ENCODE measurements at places on chromosomes 6 and 20.

DNA sequence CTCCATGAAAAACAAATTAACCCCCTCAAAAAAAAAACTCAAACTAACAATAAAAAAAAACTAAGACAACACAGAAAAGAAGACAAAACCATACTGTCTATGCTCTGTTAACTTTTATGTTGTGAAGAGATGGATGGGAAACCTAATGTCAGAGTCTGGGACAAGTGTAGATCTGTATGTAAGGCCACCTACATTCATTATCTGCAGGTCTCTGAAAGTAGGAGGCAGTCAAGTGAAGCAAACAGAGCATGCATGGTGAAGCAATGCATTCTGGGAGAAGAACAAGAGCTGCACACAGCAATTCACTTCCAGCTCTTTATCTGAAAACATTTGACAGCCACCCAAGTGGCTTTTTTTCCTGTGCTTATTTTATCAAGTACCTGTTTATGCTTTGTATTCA lies 452.0 kb downstream of the EPHA7 start:
- no peak for DNase-seq

DNA sequence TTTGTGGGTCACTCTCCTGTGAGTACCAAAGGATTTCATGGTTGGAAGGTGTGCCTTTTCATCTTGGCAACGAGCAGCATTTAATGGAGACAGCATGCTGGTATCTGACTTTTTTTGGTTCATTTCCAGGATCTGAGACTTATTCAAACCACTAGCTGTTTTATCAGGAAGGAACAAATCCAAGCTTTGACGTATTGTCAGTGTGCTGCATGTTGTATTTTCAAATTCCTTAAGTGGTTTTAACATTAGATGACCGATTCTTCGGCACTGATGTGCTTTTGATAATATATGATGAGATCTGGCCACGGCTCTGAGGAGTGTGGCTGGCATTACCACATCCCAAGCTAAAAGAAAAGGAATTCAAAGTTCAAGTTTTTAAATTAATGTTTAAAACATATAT lies 6.4 kb downstream of the RMND1 start:
- no peak for DNase-seq

GRCh38 chr20:44401770-44402390 lies 46.4 kb downstream of the HNF4A start:
- no peak for DNase-seq

GRCh38 chr6:105907991-105908390 lies 178.1 kb upstream of the PRDM1 start:
- no peak for DNase-seq

- peak; percentile 33 for DNase-seq
These were observed 35.3 kb upstream of the CCND3 start for GRCh38 chr6:41976794-41977484.

DNA sequence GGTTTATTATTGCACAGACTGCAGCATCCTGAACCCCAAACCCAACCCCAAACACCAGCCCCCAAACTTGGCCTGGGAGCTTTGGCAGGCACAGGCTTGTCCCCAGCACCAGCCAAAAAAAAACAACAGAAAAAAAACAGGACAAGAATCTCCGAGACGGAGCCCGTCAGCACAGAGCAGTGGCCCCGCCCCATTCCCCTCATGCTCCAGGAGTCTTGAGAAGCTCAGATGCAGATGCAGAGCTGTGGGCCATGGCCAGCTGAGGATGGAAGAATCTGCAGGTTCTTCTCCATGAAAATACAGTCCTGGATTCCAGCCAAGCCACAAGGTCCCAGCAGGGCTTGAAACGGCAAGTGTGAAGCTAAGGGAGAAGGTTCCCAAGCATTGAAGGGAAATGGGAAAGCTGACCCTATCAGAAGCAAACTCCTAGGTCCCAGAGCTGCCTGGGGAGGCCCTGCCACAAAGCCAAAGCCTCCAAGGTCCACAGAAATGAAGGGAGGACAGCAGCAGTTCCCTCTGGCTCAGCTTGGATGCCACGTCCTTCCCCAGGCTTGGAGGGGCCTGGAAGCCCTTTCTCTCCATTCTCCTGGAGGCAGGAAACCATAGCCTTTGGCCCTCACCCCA lies 75.2 kb downstream of the JPH2 start:
- no peak for DNase-seq

DNA sequence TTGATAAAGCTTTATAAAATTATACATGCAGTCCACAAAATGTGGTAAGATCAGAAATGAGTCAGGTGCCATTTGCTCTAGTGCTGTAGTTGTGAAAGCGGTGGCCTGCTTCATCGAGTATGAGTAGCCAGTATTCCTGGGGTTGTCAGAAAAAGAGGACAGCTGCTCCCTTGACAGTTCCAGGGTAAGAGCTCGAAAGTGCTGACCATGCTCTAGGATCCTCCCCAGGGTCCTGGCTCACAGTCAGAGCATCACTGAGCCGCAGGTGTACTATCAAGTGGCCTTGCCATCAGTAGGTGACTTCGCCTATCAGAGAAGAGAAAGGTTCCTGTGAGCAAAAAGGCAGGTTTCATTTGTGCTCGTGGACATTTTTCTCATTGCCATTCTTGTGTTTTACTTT lies 3.6 kb downstream of the BTBD3 start:
- no peak for DNase-seq

- DNase-seq, result no peak
These were observed 60.0 kb downstream of the FYN start for GRCh38 chr6:111813237-111813636.

DNA sequence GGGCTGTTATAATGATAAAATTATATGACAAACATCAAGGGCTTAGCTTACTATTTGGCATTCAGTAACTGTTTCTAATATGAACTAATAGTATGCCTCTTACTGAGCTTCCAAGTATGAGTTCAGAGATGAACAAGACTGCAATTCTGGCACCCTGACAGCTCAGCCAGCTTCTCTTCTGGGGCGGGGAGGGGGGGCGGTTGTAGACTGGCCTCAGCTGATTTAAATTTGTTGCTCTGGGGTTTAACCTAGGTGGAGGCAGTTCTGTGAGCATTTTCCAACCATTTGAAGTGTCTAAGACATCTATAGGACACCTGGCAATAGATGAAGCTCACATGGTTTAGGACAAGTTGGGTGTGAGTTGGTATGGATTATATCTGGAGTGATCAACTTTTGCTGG lies 401.9 kb downstream of the QKI start:
- no peak for DNase-seq

DNA sequence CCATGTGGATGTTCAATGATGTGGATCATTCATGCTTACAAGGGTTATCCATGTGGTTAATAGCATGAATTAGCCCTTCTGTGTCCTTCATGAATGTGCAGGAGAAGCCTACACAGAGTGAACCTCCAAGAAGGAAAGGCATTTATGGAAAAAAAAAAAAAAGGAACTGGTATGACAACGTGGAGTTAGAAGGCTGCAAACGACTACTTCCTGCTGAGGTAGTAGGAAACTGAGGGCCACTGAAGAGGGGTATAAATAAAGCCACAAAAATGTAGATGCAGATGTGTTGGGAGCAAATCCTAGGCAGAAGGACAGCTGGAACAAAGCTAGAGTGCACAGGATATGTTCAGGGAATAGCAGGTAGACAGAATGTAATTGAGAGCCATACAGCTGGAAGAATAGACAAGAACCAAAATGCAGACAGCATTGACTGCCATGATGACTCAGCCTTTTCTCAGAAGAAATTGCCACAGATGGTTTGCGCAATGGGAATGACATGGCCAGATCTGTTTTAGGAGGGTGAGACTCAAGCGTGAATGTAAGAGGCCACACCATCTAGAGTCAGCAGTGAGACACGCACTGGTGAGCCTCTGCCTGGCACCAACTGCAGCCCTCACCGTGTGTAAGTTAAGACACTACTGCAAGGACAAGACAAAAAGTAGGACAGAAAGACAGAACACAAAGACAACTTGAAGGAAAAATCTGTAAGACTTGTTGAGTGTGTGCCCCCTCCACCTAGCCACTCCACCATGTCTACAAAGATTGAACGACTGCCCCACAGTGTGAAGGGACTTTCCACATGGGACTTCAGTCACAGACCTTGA lies 79.8 kb downstream of the KIF13A start:
- no peak for DNase-seq

DNA sequence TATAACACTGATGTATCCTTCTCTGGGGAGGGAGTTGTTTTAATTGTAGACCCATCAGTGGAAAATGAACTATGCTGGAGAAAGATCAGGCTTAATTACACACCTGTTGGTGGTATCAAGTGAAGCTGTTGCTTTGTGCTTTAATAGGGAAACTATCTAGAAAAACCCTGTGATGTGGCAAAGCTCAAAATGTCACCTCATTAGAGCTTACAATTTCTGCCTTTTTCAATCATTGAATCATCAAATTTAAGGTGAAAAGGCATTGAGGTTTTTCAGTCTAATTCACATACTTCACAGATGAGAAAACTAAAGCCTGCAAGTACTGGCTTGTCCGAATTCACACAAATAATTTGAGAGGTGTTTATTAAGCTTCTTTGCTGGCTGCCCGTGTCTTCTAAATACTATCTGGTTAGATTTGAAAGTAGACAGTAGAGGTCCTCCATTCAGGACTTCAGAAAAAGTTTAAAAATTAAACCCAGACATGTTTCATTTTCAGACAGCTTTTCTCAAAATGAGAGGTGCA lies 143.3 kb upstream of the MAP3K7 start:
- DNase-seq, result no peak

DNA sequence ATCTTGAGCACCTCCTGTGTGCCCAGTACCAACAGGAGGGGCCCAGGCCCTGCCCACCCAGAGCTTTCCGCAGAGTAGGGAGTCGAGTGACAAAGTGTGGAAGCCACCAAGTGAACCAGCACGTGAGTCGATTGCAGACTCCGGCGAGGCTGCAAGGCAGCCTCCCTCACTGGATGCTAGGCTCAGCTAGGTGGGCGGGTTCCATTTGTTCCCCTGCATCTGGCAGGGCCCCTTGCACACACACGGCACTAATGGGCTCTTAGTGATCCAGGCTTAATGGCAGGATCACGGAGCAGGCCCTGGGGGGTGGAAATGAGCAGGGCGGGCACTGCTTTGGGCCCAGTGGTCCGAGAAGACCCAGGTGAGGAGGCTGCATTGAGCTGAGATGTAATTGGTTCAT lies 140.4 kb downstream of the PHACTR3 start:
- DNase-seq, result no peak

- DNase-seq, result no peak
These were observed 380.3 kb upstream of the JARID2 start for GRCh38 chr6:14865531-14866100.

GRCh38 chr20:34066476-34067090 lies 45.5 kb downstream of the EIF2S2 start:
- no peak for DNase-seq
